ENCODE measurements at places on chromosomes 2 and 18.

DNA sequence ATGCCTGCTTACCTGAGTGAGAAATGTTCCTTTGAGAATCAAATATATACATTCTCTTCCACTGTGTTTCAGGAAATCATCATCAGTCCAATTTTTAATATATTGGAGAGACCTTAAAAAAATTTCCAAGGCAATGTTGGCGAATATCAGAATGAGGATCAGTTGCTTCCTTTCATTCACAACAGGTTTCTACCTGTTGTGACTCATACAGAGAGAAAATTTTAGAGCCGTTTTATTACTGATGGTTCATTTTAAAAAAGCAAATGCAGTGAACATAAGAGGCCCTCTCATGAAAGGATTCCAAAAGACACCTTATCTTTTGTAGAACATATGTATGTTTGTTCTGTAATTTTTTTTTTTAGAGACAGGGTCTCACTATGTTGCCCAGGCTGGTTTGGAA lies 42.0 kb downstream of the TTC39C start:
- DNase-seq, result no peak

DNA sequence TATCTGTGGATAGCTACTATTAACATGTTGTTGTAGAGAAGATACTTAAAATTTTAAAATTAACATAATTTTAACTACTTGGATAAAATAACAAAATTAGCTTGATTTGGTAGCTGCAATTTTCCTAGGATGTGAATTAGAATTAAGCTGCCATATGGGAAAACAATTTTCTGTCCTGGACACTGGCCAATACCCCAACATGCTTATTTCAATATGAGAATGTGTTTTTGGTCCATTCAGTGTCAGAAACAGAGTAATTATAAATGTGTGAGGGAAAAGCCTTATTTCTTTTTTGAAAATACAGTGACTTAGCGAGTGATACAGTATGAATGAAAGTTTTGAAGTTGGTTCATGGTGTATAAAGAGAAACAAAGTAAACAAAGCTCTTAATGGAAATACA lies 948.3 kb upstream of the GYPC start:
- no peak for DNase-seq

DNA sequence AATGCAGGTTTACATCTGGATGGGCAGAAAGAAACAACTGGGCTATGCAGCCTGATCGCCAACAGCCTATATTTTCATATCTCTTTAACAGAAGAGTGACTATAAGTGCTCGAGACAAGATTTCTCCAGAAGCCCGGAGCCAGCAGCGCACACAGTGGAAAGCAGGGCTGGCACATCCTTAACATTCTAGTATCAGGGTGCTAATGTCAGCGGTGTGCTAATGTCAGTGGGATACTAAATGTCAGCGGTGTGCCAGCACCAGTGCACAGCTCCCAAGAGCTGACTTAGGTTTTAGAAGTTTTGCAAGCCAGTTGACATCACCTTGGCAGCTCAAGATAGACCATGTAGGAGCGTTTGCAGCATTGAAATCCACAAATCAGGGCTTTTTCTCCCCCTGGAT lies 8.3 kb downstream of the BMP10 start:
- no peak for DNase-seq

- no peak for DNase-seq
Measured at GRCh38 chr18:48006415-48007175, 76.1 kb upstream of the SMAD2 start.

- DNase-seq, result no peak
Measured at GRCh38 chr2:12767996-12768624, 51.4 kb downstream of the TRIB2 start.

DNA sequence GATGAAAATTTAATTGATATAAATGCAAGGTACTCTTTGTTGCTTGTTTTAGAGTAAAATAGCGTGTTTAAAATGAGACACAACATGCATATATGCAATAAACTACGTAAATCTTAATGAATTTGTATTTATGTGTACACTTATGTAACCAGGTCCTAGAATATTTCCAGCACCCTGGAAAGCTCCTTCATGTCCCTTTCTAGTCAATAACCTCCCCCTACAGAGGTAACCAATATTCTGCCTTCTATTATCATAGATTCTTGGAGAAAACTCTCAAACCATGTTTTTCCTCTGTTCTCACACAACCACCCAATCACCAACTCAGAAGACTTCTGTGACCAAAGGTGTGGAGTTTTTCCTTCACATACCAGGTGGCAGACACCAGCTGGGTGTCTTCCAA lies 79.6 kb upstream of the THUMPD2 start:
- no peak for DNase-seq

DNA sequence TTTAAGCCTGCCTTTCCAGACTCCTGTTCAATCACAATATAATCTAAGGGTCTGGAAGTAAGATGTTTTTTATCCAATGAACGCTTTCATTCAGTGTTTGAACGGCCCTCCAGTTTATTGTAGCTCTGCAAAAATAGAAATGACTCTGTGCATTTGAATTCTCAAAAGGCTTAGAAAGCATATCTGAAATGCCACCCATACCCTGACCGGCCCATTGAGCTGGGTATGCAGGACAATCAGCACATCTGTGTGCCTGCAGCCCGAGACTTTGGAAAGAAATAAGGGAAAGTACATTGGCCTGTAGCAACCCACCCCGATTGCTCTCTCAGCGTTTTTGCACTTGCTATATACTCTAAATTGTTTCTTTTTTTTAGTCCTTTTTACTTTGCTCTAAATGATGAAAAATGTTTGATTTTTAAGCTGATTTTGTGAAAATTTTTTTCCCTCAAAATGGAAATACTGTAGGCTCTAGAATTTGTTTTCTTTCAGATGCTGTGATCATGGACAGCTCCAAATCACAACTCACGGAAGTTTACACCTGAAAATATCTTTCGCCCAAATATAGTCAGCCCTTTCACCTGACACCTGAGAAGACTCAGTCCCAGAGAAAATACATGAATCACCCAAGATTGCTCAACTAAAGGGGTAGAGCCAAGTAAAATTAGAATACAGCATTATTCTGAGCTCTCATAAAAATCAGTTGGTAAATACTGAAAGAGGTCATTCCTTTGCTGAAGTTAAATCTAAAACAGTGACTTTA lies 194.5 kb upstream of the SIX3 start:
- no peak for DNase-seq

DNA sequence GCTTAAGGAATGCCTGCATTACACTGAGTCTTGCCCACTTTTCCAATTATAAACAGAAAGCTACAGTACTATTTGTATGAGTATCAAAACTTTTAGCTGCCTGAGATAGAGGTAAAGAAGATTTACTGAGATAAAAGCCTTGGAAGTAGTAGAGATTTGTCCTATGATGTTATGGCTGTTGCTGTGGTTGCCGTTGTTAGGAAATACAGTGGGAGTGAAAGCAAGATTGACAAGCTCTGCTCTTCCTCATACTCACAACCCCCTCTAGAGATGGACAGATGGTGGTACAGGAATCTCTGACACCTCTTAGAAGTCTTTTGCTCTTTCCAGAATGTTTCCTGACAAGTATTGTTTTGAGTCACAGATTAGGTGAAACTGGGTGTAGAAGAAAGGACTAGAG lies 242.5 kb downstream of the RPIA start:
- DNase-seq, result no peak

GRCh38 chr18:36602620-36603019 lies 226.2 kb downstream of the TPGS2 start:
- DNase-seq, result no peak

DNA sequence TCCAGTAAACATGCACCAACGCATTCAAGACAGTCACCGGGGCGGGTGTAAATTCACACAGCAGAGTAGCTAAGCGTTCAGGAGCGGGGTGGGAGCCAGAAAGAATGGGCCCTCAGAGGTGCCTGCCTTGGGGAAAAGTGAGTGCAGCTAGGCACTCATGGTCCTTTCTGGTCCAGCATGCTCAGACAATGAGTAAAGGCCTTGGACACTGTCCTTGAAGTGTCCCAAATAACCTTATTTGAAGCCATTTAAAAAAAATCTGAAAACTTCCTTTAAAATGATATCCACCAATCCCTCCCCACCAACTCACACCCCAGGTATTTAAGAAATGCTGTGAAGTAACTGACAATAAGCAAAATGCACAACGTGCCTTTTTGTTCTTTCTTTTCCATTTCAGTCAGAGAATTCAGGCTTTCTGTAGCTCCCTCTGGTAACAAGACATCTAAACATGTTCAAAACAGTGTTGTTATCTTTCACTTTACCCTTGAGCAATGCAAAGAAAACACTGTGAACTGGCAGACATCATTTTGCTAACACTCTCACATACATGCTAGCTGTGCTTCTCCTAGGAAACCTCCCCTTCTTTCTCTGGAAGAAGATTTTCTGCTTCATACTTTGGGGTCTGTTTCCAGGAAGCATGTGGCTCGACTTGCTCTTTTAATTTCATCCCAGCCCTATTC lies 445.1 kb upstream of the SPRED2 start:
- DNase-seq, result no peak

- DNase-seq, result peak; percentile 8
Measured at GRCh38 chr2:237471438-237472186, 15.4 kb upstream of the MLPH start.

GRCh38 chr2:82120115-82120514 lies 1815.6 kb upstream of the LRRTM1 start:
- DNase-seq, result no peak

DNA sequence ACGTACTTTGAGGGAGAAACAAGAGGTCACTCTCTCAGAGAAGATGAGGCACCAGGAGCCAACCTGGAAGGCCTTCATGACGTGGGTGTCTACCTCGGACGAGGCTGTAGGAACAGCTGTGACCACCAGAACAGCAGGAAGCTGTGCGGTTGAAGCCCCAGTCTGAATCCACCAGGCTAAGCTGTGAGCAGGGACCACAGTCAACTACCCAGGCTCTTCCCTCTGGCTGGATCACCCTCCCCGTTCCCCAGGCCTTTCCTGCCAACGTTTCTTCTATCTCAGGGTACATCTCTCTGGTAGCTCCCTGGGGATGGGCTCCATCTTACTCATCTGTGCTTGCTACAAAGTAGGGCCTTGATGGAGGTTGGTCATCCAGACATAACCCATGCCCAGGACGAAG lies 36.8 kb upstream of the CYP27C1 start:
- no peak for DNase-seq

GRCh38 chr2:120555092-120555491 lies 180.6 kb upstream of the GLI2 start:
- DNase-seq, result no peak

DNA sequence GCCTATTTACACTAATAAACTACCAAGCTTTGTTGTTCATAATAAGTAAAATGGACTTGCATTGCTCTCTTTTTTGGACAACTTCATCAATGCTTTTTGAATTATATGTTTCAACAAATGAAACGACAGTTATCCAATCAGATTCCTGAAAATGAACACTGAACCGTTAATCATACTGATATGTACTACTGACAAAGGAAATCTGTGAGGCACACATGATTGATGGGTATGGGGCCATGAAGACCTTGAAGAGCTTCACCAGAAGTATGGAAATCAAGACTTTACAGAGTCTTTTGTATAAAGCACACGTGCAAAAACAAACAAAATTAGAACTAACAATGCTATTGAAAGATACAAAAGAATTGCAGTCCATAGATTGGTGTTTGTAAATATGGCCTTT lies 51.2 kb downstream of the HNMT start:
- DNase-seq, result no peak

All from activated CD8-positive, alpha-beta memory T cell treated with anti-CD3 and anti-CD28 coated beads for 1 hour (primary cell).